ENCODE measurements at places on chromosomes 16 and 17.

- H3K4me3 ChIP-seq, result no peak overlapping the region
- no peak for DNase-seq
- no peaks in the 10 kb centered on the region for H3K36me3 ChIP-seq
- H3K27me3 ChIP-seq, result no peaks in the 10 kb centered on the region
- no peak overlapping the region for H3K27ac ChIP-seq
- no peaks in the 10 kb centered on the region for H3K4me1 ChIP-seq
These were observed 1747.9 kb downstream of the TP53TG3F start for GRCh38 chr16:35207059-35207999.

DNA sequence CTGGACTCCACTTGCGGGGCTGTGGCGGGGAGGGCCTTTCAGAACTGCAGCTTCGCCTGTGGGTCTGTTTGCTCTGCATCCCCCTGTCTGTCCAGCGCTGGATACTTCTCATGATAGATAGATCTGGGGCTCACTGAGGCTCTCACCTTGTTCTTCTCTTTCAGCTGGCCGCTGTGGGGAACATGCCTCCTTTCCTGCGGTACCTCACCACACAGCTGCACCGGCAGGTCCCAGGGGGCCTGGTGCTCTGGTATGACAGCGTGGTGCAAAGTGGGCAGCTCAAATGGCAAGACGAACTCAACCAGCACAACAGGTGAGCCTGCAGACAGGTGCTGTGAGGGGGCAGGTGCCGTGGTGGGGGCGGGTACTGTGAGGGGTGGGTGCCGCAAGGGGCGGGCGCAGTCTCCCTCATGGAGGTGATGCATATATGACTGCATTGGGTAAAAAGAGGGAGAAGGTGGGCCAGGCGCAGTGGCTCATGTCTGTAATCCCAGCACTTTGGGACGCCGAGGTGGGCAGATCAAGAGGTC is 6.2 kb downstream of the ENGASE start:
- no peak overlapping the region for H3K4me3 ChIP-seq
- H3K4me1 ChIP-seq, result peaks cover 8% of the 10 kb centered on the region
- H3K27ac ChIP-seq, result no peak overlapping the region
- no peak for DNase-seq
- no peaks in the 10 kb centered on the region for H3K27me3 ChIP-seq
- peaks cover 7% of the 10 kb centered on the region for H3K36me3 ChIP-seq

- peak; percentile 8 for DNase-seq
- peaks cover 14% of the 10 kb centered on the region for H3K4me1 ChIP-seq
- peak overlapping the region; percentile 87 for H3K4me3 ChIP-seq
- peaks cover 9% of the 10 kb centered on the region for H3K36me3 ChIP-seq
- no peak overlapping the region for H3K27ac ChIP-seq
These were observed 5.8 kb downstream of the SLC5A2 start for GRCh38 chr16:31488468-31489297.

DNA sequence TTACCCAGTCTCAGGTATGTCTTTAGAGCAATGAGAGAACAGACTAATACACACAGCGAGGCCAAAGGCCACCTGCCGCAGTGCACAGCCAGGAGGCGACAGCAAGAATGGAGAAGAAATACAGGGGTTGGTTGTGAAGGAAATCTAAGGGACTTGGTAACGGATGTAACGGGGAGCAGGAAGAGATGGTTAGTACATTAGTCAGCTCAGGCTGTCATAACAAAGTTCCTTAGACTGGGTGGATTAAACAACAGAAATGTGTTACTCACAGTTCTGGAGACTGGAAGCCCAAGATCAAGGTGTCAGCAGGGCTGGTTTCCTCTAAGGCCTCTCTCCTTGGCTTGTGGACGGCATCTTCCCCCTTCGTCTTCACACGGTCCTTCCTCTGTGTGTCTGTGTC is 47.1 kb downstream of the TVP23C start:
- no peaks in the 10 kb centered on the region for H3K4me1 ChIP-seq
- H3K27ac ChIP-seq, result no peak overlapping the region
- no peak overlapping the region for H3K4me3 ChIP-seq
- H3K27me3 ChIP-seq, result no peaks in the 10 kb centered on the region
- H3K36me3 ChIP-seq, result peaks cover 8% of the 10 kb centered on the region

GRCh38 chr17:38343608-38344419 is at the start of gene GPR179:
Gene GPR179 (minus strand): TSS chr17:38343956. CDS start chr17:38343789, 167 bp downstream.
- no peaks in the 10 kb centered on the region for H3K36me3 ChIP-seq
- H3K4me3 ChIP-seq, result no peak within 1 kb of the TSS
- H3K4me1 ChIP-seq, result no peaks in the 10 kb centered on the region
- H3K27ac ChIP-seq, result no peak within 1 kb of the TSS

- no peak overlapping the region for H3K4me3 ChIP-seq
- no peaks in the 10 kb centered on the region for H3K27me3 ChIP-seq
- H3K27ac ChIP-seq, result no peak overlapping the region
- no peaks in the 10 kb centered on the region for H3K36me3 ChIP-seq
- DNase-seq, result no peak
These were observed 100.5 kb upstream of the HS3ST3A1 start for GRCh38 chr17:13702266-13702665.

- H3K4me3 ChIP-seq, result peak overlapping the region; percentile 96
- peaks cover 11% of the 10 kb centered on the region for H3K4me1 ChIP-seq
- H3K27me3 ChIP-seq, result no peaks in the 10 kb centered on the region
- no peak for DNase-seq
- H3K36me3 ChIP-seq, result peaks cover 17% of the 10 kb centered on the region
- H3K27ac ChIP-seq, result peak overlapping the region; percentile 62
These were observed 572 bp downstream of the PSMB6 start for GRCh38 chr17:4796552-4796920.
